Cerebellum (tissue), 4 donors: ENCODE measurements at places on chromosomes 13 and 19. TPM values are rescaled to one million over a fixed set of nuclear protein-coding genes. Genes with fewer than 3 reads are reported as not detected.

CCNE1 gene
- total RNA-seq, result 3.7 TPM

BIVM gene
- total RNA-seq, result 66.5 TPM

PPP1R37 gene
- total RNA-seq, result 19.5 TPM

EFNB2 gene
- total RNA-seq, result 26.0 TPM

RUBCNL gene
- 11.3 TPM for total RNA-seq

TUBA3C gene
- not detected for total RNA-seq

IGSF23 gene
- not detected for total RNA-seq

ZNF112 gene
- total RNA-seq, result 18.0 TPM

PLK5 gene
- total RNA-seq, result 0.36 TPM

MLLT1 gene
- 10.3 TPM for total RNA-seq

SAMD1 gene
- total RNA-seq, result 14.5 TPM

FREM2 gene
- total RNA-seq, result 30.4 TPM

KLK12 gene
- total RNA-seq, result not detected

SIGLEC10 gene
- total RNA-seq, result 2.6 TPM
